ENCODE measurements at places on chromosomes 5 and 9.
A peak's percentile ranks its signal among the peaks of the same experiment; 100 is the strongest.

DNA sequence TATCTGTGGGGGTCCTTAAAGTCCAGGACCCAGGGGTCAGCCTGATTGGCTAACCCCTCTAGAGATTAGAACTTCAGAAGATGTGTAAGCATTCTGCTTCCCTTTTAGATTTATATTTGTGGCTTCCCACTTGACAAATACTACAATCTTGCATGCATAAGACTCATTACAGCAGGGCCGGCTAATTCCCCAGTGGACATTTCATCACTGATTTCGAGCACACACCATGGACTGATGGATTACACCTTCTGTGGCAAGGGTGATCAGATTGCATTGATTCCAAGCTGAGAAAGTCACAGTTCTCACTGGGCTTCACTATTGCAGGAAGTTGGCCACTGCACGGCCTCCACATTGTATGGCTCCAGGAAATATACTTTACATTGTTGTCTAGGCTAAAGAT is 65.8 kb upstream of the DAPK1 start:
- DNase-seq: no peak

DNA sequence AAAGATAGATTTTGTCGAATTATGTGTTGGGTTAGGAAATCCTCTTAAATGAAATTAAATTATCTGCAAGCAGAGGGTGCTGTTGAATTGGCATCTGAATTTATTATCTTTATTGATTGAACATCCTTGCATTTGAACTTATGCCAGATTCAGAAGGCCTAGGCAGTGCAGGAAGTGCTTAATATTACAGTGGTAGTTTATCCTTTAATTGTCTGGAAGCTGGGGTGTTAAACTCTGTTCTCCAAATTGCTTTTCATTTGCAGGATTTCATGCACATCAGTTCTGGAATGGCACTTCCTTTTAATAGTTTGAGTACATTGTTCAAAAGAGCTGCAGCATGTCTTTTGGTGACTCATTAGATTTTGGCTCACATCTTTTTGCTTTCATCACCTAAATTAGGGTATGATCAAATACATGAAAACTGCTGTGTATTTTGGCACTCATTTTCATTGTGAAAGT is 186.3 kb downstream of the KDM4C start:
- peak; percentile 84 for DNase-seq

- DNase-seq: no peak
Measured at GRCh38 chr5:59711310-59711709, 182.2 kb downstream of the PDE4D start.

- no peak for DNase-seq
Measured at GRCh38 chr5:4518903-4519672, 621.0 kb upstream of the ADAMTS16 start.

DNA sequence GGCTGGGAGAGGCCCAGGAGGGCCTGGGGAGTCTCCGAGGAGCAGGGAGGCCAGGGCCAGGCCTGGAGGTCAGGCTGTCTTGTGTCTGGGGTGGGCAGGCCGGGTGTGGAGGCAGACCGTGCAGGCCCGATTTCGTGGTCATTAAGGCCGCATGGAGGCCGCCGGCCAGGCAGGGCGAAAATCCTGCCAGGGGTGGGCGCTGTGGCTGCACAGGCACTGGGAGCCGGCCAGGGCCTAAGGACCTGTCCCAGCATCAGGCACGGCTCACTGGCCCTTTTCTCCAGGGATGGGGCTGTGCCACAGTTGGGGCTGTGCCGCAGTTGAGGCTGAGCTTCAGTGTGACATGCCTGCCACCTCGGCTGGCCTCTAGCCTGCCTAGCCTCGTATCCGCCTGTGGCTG is 35.9 kb downstream of the ASS1 start:
- no peak for DNase-seq

GRCh38 chr9:68710111-68710471 is 5.1 kb downstream of the PIP5K1B start:
- no peak for DNase-seq

DNA sequence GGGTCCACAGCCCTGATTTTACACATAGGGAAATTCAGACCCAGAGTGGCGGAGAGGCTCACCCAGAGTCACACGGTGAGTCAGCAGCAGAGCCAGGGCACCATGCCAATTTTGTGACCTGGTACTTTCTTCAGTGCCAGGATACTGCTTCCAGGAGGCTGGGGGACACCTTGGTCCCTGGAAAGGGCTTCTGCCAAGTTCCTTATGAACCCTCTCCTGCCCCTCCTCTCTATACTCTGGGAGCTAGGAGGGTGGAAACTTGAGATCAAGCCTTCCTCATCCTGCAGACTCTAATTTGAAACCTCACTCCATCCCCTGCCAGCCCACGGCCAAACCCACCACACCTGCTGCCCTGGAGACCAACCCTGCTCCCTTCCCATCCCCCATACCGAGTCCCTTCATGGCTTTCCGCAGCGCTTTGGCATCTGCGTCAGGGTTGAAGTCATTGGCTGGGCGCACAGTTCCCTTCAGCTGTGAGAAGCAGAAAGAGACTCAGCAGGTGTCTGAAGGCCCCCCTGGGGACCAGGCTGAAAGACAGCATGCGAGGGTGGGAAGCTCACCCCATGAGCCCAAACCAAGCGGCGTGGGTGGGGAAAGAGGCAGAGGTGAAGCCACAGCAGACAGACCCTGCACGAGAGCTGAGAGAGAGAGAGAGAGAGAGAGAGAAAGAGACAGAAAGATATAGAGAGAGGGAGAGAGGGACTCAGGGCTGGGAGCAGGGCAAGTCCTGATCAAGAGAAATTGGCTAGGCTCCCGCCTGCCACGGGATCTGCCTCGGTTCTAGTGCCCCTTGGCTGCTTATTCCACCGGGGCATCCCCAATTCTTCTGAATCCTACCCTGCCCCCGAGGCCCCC is 33.5 kb downstream of the ANXA6 start:
- no peak for DNase-seq

DNA sequence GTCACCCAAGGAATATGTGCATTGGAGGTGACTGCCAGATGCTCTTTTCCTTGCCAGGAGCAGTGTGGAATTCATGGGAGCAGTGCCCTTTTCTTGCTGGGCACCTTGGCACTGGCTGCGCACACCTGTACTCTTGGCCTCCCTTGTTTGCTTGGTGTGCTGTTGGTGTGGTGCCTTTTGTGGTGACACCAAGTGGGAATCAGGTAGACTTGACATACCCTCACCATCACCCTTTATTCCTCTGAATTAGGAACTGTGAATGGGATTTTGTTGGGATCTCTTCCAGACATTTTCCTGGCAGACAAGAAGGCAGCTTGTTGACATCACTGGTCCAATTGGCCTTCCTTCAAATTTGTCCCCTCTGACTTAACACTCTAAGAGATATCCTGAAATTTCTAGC is 82.3 kb downstream of the RAI14 start:
- no peak for DNase-seq

DNA sequence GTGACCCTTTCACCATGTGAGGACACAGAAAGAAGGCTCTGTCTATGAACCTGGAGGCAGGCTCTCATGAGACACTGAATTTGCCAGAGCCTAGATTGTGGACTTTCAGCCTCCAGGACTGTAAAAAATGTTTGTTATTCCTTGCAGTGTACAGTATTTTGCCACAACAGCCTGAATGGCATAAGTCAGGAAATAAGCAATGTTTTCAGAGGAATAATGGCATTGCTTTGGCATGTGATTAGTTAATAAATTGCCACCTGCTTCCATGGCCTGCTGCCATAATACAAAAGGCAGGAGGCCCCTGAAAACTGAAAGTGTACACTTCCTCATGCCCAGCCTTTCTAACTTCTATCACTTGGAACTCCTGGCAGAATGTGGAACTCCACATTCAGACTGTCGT is 408.1 kb downstream of the GADD45G start:
- DNase-seq: no peak

GRCh38 chr5:181243018-181243563 is 615 bp downstream of the RACK1 start:
- no peak for DNase-seq

DNA sequence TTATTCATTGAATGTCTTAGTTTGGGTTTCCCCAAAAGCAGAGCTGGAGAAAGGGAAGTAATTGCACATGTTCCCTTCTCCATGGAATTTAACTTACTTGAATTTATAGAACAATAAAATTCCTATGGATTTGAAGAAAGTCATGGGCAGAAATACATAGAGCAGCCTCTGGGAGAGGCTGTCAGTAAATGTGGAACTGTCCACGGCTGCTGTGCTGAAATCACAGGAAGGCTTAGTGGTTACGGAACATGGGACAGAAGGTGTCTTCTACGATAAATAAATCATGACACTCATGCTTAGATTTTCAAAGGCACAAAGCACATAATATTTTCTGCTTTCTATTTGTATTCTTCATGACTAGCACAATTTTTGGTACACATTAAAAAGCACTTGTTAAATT is 440.6 kb upstream of the IZUMO3 start:
- DNase-seq: no peak

DNA sequence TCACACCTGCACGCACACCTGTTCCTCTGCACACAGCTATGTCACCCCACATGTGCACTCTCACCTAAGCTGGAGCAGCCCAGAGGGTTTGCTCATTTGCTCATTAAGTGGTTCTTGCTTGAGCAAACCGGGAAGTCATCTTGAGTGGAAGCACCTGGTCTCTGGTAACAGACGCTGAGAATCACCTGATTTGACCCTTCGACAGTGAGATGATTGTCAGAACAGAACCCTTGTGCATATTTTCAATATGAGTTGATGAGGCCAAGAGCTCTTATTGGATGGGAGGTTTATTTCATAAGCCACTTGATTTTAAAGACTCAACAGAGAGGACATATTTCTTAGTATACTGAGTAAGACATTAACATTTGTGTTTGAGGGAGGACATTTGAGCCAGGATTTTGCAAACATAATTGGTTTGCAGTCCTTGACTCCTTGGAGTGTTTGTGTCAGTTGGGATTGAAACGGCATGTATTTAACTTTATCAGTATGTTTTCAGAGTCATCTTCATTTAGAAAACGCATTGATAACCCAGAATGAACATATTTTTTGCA is 22.1 kb upstream of the LPCAT1 start:
- no peak for DNase-seq

GRCh38 chr5:143124593-143124992 is 278.9 kb downstream of the NR3C1 start:
- no peak for DNase-seq

DNA sequence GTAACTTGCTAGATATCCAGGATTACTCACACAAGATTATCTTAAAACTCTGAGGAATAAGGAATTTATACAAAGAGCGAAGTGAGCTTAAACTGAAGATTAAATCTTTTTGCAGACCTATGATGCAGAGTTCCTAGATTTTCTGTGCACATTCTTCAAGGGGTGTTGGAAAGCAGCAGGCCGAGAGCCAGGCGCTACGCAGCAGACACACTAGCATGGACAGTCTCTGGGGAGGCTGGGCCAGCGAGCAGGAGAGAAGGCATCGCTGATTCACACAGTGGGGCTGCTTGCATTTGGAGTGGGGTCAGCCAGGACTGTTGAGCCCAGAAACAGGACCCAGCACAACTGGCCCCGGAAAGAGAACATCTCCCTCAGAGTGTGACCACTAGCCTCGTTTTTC is 136.3 kb downstream of the ADAMTS16 start:
- DNase-seq: no peak

GRCh38 chr5:173158366-173158765 is 14.0 kb downstream of the BNIP1 start:
- no peak for DNase-seq

DNA sequence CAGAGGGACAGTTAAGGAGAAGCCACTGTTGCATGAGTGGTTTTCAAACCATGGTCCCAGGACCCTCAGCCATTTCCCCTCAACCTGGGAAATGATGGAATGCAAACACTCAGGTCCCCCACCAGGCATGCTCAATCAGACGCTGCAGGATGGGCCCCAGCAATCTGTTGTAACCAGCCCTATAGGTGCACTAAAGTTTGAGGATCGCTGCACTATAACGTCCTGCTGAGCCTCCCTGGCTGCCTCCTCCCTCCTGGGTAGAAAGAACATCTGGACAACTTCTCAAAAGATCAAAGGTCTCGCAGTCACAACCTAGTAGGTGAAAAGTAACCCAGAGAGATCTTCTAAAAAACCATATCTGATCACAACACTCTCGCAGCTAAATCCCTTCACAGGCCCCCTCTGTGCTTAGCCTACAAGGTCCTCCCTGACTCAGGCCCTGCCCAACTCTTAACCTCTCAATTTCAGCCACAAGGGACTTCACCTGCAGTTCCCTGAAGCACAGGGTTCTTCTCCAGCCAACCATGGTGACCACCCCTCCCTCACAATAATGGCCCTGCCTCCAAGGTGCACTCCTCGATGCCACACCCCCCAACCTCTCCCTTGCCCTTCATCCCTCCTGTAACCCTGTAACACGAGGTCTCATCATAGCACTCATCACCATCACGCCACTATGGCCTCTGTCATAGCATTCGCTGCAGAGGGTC is 3.5 kb downstream of the SHB start:
- DNase-seq: no peak

DNA sequence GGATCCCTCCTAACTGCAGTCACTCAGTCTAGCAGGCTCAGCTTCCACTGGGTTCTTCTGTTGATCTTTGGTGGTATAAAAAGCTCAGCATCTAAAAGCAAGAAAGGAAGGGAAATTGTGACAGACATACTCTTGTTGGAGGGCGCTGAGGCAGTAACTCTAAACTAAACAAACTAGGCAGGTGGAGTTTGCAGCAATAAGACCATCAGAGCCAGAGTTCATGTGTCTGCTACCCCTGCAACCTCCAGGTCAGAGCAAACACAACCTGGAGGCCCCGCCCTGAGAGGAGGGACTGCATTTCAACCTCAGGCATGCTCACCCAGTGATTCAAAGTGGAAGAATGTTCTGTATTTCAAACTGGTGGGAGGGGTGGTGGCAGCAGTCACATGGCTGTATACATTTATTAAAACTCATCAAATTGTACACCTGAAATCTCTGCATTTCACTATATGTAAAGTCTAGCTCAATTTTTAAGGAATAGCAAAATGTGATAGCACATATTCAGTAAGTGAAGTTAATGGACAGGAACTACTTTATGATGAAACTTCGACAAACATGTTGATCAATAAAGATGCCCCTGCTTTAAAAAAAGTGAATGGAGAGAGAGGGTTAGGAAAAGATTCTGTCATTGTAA is 7.1 kb downstream of the ACTL7A start:
- DNase-seq: peak; percentile 43

GRCh38 chr9:4842734-4843133 is 50.0 kb downstream of the RCL1 start:
- no peak for DNase-seq

- no peak for DNase-seq
Measured at GRCh38 chr9:125411171-125411756, 149.6 kb downstream of the GAPVD1 start.

- no peak for DNase-seq
Measured at GRCh38 chr9:122526602-122527001, 491 bp downstream of the OR1N1 start.

Data from HS-5 (cell line).